ENCODE measurements at places on chromosomes 7 and 10.

DNA sequence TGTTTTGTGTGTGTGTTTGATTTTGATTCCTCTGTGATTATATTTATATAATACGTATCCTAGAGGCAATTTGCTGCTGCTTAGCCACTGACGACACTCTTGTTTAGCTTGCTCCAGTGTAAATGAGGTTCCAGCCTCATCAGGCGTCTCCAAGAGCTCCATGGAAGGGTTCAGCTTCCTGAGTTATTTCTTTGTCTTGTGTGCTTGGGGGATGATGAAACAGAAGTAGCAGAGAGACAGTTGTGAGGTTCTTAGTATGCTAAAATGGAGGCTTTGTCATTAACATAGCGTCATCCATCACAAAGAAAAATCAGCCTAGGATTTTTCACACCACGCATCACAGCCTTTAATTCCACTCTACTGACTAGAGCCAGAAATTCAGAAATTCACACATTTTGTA is 85.1 kb downstream of the KLF6 start:
- DNase-seq = no peak

GRCh38 chr7:2157473-2158279 is 75.1 kb downstream of the MAD1L1 start:
- no peak for DNase-seq

DNA sequence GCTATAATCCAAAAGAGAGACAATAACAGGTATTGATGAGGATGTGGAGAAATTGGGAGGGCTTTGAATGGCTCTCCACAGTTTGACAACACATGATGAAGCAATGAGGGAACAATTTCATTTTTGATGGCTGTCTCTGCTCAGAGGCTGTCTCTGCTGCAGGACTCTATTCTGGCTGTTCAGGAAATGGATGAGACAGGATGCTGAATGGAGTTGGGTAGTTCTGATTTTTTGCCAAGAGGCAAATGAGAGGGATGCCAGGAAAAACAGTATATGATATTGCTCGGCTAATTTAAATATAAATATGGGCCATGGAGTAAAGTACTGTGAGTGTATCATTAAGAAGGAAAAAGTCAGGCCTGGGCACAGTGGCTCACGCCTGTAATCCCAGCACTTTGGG is 16.8 kb downstream of the APBB1IP start:
- DNase-seq = no peak

GRCh38 chr7:38303866-38304265 is 30.4 kb upstream of the TARP start:
- DNase-seq = no peak

- no peak for DNase-seq
These were observed 35.9 kb upstream of the SLF2 start for GRCh38 chr10:100876585-100877460.

GRCh38 chr7:100356416-100357068 is 1.4 kb upstream of the PILRB start:
- DNase-seq = no peak

DNA sequence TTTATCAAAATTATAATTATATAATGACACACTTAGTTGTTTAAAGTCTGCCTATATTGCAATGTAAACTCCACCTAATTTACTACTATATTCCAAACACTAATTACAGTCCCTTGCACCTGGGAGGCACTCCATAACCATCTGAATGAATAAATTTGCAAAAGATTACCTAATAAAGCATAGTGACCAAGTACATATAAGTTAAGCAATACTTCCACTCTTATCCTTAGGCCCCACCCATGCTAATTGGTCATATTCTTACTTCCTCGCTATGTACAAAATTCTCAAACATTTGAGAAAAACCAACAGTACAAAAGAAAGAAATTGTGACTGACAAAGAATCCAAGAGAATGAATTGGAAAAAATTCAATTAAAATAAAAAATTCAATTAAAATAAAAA is 65.3 kb downstream of the ZFAND4 start:
- no peak for DNase-seq

- no peak for DNase-seq
These were observed 28.3 kb downstream of the PARP12 start for GRCh38 chr7:140034421-140034820.

- no peak for DNase-seq
These were observed 289.3 kb upstream of the MTPN start for GRCh38 chr7:136266457-136266856.

GRCh38 chr7:149766135-149766675 is 7.2 kb downstream of the ZNF467 start:
- no peak for DNase-seq

DNA sequence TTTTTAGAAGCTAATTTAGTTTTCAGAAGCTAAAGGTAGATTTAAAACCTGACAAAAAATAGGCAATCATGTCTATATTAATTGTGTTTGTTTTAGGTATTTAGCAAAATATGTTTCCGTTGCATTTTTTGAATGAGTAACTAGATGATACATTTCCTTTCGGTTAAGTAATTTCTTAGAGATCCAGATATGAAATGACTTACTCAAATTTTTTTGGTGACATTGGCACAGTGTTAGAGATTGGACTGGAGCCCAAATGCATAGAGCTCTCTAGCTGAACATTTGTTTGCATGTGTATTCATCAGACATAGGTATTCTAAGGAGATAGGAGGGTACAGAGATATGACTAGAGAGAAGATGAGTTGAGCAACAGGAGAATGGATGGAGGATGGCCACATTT is 1.9 kb downstream of the BUB3 start:
- DNase-seq = no peak

DNA sequence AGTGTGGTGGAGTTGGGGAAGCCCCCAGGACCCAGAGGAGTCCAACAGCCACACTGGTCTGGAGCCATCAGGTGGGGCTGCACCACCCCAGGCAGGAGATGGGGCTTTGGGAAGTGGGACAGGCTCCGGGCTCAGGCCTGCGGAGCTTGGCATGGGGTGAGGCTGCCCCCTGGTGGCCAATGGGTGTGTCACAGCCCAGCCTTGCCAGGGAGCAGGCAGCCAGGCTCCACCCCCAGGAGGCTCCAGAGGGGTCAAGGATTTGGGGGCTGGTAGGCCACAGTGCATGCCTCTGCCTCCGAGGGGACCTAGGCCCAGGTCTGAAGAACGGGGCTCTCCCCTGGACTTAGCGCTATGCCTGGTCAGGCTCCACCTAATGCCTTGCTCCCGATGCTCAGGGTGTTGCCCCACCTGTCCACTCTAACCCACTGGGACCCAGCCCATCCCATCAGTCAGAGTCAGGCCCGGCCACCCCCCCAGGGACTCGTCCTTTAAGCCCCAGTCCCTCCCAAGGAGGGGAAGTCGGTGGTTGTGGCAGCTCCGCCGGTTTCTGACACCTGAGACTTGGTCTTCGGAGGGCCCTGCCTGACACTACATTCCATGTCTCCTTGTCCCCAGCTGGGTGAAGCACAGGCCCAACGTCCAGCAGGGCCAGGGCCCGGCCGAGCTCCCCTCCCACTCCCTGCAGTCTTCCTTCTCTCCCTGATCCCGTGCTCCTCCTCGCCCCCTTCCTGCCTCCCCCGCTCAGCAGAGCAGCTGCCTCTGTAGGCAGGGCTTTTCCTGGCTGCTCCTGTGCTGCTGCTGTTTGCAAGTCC is 11.3 kb upstream of the SAMD8 start:
- DNase-seq = peak; percentile 76

GRCh38 chr7:123499211-123499970 is 35.0 kb downstream of the IQUB start:
- no peak for DNase-seq

DNA sequence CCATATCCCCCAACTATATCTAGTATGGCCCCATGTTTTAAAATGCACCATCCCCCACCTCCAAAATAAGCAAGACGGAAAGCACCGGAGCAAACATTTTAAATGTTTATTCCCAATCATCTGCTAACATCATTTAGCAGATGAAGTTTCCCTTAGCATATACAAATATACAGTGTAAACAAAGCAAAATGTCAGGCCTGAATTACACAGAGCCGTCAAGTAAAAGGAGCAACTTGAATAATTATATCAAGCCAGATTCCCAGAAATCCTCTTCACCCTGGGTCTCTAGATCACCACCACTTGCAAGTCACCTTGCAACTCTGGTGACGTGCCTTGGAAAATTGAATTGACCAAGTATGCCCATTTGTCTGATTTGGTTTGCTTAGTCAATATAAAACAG is 91.6 kb upstream of the COL1A2 start:
- DNase-seq = no peak

DNA sequence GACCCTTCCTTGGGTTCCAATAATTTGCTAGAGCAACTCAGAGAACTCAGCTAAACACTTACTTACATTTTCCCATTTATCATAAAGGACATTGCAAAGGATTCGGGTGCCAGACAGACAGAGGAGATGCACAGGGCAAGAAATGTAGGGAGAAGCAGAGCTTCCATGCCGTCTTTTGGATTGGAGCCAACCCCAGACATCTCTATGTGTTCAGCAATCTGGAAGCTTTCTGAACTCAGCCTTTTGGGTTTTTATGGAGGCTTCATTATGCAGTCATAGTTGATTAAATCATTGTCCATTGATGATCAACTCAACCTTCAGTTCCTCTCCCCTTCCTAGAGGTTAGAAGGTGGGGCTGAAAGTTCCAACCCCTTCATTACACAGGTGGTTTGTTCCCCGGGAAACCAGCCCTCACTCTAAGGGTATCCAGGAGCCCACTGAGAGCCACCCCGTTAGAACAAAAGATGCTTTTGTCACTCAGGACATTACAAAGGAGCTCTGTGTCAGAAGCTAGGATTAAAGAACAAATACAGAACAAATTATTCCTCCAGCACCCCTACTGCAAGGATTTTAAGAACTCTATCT is 211.9 kb upstream of the VSTM2A start:
- DNase-seq = no peak

- DNase-seq = no peak
These were observed 23.5 kb downstream of the ASB4 start for GRCh38 chr7:95509199-95509598.

DNA sequence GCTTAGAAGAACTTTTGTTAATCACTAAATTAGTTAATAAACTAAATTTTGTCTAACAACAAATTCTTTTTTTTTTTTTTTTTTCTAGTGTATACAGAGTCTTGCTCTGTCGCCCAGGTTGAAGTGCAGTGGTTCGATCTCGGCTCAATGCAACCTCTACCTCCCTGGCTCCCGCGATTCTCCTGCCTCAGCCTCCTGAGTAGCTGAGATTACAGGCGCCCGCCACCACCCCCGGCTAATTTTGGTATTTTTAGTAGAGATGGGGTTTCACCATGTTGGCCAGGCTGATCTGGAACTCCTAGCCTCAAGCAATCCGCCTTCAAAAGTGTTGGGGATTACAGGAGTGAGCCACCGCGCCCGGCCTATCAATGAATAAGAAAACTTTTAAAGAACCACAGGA is 1.1 kb upstream of the IQUB start:
- DNase-seq = no peak

DNA sequence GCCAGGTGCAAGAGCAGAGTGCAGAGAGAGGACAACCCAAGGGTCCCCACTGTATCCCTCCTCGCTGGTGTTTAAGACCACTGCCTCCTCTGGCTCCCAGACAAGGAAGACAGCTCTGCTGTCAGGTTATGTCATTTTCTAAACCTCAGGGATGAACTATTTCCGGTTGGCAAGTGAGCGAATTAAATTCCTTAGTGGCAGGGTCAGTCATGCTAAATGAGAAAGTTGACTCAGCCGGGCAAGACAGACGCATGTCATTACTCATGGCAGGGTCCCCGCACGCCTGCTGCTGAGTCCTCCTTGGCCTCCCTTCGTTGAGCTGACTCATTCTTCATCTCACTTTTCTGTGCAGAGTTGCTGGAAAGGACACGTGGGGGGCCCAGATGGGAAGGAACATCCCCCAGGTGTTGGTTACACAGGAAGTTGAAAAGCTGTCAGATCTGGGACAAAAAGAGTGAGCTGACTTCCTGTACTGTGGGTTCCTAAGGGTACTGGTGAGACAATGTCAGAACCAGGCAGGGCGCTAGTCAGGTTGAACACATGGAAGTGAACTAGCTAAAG is 47.1 kb upstream of the UCN3 start:
- peak; percentile 64 for DNase-seq

- DNase-seq = no peak
These were observed 34.7 kb upstream of the FOXI2 start for GRCh38 chr10:127702271-127702670.

DNA sequence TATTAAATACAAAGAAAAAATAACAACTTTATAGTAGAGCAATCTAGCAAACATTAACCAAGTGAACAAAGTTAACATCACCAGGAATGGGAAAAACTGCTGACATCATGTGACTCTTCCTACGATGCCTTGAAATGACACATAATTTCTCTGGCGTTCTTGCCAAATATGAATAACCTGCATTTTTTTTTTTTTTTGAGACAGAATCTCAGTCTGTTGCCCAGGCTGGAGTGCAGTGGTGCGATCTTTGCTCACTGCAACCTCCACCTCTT is 126.5 kb upstream of the VKORC1L1 start:
- DNase-seq = no peak

DNA sequence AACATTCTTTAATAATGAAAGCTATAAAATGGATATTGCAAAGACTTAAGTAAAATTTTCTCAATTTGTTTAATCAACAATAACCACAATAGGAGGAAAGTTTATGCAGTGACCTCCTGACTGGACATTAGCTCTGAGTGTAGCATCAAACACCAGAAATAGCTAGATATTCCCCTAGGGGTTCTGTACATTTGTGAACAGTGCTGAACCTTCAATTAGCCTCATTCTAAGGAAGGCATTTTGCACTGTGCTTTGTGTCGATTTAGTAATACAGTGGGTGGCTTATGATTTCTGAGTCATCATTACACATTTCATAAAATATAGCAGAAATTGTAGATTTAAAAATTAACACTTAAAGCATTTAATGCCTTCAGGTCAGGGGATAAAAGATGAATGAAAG is 367.3 kb upstream of the PCDH15 start:
- no peak for DNase-seq

- no peak for DNase-seq
These were observed 25.4 kb downstream of the TLL2 start for GRCh38 chr10:96488161-96488935.

GRCh38 chr7:154918741-154919140 is 84.2 kb downstream of the PAXIP1 start:
- DNase-seq = no peak

DNA sequence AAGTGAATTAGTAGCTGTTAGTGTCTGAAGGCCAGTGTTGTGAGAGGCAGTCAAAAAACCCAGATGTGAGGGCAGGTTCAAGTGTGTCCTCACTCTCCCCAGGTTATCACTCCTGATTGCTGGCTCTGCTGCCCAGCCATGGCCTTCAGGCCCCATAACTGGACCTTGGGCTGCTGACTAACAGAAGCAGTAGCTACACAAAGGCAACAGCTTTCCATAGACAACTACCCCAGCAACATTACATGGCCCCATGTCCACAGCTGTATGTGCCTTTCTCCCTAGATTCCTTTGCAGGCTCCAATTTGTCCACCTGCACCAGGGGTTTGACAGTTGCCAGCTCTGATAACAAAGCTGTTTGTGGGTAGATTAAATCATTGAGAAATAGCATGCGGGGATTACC is 297.8 kb downstream of the ARL4A start:
- no peak for DNase-seq

DNA sequence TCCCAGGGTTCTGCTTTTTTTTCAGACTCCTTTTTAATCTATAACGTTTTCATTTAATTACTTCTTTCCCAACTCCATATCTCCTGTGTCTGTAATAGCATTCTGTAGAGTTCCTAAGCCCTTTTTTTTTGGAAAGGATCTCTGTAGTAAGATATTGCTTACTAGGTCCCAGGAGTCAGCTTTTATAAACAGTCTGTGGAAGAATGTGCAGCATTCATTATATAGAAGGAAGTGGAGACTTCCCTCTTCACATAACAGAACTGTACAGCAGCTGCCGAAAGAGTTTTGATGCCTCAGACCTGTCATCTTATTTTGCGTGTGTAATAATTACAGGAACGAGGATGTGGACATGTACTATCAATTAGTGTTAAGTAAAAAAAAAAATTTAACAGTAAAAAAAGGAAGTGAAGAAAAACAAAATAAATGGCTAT is 7.4 kb upstream of the STEAP4 start:
- no peak for DNase-seq
